NB4 (cell line): ENCODE measurements at places on chromosomes 12 and 14.

DNA sequence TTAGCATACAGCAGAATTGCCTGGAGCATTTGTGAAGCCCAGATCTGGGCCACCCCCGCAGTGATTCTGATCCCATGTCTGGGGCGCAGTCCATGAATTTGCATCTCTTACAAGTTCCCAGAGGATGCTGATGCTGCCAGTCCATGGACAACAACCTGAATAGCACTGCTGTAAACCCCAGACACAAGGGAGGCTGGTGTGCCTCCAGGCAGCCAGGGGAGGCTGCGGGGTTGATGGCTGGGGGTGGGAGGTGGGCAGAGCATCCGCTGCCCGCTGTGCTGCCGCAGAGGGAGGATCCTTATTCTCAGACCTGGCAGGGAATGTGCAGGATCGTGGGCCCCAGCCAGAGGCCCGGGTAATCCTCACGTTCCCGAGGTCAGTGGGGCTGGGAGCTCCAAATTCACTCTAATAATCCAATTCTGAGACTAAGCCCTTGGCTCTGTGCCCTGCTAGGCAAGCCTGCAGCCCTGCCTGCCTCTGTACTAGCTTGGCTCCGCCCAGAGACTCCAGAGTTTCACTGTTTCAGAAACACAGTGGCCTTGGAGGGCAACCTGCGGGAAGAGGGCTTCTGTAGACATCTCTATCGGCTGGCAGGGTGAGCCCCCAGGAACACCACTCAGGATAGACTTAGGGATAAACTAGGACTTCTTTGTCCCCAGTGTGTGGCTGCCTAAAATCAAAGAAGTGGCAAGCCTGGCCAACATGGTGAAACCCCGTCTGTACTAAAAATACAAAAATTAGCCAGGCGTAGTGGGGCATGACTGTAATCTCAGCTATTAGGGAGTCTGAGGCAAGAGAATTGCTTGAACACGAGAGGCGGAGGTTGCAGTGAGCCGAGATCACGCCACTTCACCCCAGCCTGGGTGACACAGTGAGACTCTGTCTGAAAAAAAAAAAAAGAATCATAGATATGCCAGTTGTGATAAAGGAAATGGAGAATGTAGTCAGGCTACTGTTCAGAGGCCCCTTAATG, 17.8 kb upstream of the MLEC start:
- no peak for DNase-seq

- no peak for DNase-seq
Observed at GRCh38 chr12:54569995-54570528, 18.4 kb downstream of the PPP1R1A start.

- no peak for DNase-seq
Observed at GRCh38 chr12:46438719-46439319, 66.2 kb upstream of the SLC38A2 start.

- DNase-seq: peak; percentile 98
Observed at GRCh38 chr14:20489093-20489994, 16.0 kb upstream of the RNASE10 start.

DNA sequence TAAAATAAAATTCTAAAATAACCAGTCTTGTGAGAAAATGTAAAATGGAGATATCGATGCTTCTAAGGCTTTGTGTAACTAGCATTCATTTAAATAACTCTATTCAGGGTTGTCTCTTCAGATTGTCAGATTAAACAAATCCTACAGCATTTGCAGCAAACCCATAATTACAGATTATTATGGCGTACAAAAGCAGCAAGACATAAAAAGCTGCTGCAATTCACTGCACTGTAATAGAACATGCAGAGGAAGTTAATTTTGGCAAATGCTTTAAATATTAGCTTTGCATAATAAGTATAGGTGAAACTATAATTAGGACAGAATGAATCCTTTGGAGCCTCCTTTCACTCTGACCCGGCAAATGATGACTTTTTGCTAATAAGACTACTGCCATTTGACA, 98.3 kb downstream of the INSM2 start:
- DNase-seq: no peak

- DNase-seq: no peak
Observed at GRCh38 chr14:80455031-80455430, 243.7 kb upstream of the DIO2 start.

- DNase-seq: peak; percentile 34
Observed at GRCh38 chr14:63544591-63545299, 1.6 kb upstream of the PPP2R5E start.

DNA sequence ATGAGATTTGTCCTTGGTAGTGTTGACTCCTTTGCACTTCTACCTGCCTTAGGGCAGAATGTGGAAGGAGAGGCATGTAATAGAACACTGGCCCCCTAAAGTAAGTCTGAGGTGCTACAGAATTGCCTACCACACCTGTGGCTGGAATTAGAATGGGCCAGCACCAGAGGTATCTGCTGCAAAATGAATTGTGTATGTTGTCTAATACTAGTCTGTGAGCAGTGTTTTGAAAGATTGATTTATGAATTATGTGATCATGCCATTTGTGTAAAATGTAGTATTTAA, 5.7 kb upstream of the STYX start:
- DNase-seq: no peak

GRCh38 chr14:70832561-70833305, 23.4 kb upstream of the MAP3K9 start:
- no peak for DNase-seq

DNA sequence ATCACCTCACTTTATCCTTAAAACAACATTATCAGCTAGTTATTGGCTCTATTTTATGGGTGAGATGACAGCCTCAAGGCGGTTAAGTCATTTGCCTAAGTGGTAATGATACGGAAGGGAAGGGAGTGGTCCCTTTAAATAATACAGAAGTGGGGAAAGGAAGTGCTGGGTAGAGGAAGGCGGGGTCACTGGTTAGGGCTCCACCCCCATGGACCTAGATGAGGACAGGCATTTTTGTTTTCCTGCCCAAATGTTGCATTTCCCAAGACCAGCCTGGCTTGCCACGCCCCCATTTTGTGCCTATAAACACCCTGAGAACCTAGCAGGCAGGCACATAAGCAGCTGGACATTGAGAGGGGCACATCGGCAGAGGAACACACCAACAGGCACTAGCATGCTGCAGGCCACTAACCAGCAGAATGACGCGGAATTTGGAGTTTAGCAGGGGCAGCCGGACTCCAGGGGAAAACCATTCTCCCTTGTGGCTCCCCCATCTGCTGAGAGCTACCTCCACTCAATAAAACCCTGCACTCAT, 100.9 kb downstream of the EPS8 start:
- peak; percentile 82 for DNase-seq

- peak; percentile 93 for DNase-seq
Observed at GRCh38 chr14:63642229-63642611, 549 bp upstream of the WDR89 start.

- no peak for DNase-seq
Observed at GRCh38 chr14:20306079-20306423, 300 bp upstream of the TTC5 start.

DNA sequence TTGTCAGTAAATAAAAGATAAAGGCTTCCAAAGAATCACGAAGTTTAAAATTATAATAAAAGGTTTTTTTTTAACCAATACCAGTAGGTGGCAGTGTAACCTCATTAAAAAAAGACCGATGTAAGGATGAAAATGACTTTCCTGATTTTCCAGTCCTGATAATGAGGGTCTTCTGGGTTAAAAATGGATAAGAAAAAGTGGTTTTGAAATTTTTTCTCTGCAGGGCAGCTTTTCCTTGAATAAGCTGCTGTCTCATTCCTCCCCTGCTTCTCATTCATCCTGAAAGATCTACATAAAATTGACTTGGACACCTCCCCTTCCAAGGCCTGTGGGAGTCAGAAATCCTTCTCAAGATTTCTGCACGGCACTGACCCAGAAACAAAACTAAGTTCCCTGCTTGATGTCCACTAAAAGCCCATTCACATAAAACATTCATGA, 58.9 kb upstream of the FBXO33 start:
- peak; percentile 38 for DNase-seq

DNA sequence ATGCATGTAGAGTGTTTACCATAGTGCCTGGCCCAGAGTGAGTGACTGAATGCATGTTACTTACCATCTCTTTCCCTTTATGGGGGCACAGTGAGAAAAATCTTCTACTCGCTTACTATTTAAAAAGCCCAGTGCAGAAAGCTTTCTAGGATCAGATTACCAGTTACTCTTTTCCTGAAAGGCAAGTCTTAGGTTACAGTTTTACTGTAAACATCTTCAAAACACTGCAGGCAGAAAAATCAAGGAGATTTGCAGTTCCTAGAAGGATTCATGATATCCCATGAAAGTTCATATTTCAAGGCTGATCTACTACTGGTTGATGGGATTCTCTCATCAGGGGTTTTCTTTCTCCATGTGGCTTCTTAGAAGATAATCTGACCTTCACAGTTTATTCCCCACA, 29.3 kb upstream of the DAAM1 start:
- DNase-seq: no peak

GRCh38 chr14:35374263-35374712, 30.3 kb downstream of the NFKBIA start:
- peak; percentile 81 for DNase-seq

GRCh38 chr14:39680777-39681176, 248.5 kb upstream of the FBXO33 start:
- DNase-seq: no peak

DNA sequence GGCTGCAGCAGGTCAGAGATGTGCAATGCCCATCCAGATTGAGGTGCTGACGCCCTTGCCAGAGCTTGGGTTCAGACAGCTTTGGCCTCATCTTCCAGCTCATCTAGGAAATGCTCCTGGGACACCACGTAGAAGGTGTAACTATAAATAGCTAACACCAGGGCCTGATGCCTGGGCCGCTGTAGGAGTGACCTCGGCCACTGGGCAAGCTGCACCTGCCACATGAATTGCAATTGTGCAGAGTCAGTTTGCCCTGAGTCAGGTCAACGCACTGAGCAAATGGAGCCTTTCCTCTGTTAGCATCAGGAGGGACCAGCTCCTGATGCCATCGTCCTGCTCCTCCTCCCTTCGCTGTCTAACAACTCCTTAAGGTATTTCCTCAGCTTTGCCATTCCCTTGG, 17.4 kb upstream of the DNM1L start:
- no peak for DNase-seq

DNA sequence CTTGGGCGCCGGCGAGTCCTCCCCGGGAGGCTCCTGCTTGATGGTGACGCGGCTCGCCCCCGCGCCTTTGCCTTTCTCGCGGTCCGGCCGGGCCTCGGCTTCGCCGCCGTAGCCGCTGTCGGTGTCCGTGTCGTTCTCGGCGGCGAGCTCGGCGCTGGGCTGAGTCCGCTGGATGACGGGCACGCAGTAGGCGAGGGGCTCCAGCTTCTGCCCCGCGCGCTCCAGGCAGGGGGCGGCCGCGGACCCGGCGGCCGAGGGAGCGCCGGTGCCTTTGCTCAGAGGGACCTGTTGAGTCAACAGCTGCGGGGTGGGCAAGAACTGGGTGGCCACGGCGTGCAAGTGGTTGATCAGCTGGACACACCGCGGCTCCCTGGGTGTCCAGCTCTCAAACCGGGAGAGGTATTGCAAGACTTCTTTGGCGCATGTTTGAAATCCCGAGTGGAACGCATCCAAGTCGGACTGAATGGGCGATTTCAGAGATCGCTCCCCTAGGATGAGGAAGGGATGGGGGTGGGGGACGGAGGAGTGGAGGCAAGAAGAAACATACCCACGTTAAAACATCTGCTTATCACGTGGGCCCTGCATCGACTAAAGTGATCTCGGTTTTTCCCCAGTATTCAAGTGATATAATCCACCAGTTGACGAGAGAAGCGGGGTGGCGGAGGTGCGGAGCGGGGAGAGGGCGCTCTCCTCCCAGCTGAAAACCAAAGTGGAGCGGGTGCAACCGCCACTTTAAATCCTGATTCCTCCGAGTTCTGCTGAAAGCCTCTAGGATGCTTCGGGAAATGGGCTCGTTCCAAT, 2.0 kb downstream of the BHLHE41 start:
- DNase-seq: peak; percentile 86

GRCh38 chr12:2118061-2118460, 65.3 kb downstream of the CACNA1C start:
- DNase-seq: peak; percentile 35

GRCh38 chr12:43882578-43883178, 46.8 kb downstream of the TMEM117 start:
- peak; percentile 74 for DNase-seq

GRCh38 chr12:94948232-94948810, 55.2 kb downstream of the NDUFA12 start:
- DNase-seq: peak; percentile 82

- DNase-seq: no peak
Observed at GRCh38 chr12:117718559-117718958, 250.2 kb downstream of the KSR2 start.

- DNase-seq: no peak
Observed at GRCh38 chr12:73181244-73181643, 909.1 kb downstream of the TRHDE start.

GRCh38 chr14:106530423-106531107, 1004.2 kb downstream of the TMEM121 start:
- peak; percentile 31 for DNase-seq

DNA sequence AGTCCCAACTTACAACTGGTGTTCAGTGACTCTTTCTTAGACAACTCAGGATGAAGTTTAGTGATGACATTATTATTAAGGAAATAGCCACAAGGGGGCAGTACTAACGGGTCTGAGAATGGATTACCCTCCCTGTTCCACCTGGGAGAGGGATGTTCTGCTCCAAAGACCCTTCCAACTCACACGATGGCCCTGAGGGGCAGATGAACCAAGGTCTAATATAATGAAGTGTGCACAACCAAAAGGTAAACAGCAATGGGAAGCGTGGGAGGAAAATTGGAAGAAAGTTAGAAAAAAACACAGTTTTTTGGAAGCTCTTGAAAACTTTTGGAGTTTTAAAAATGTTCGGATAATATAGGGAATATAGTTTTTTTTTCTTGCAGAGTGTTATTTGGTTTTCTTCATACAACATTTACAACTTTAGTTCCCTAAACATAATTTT, 24.0 kb downstream of the FGF6 start:
- DNase-seq: peak; percentile 68

DNA sequence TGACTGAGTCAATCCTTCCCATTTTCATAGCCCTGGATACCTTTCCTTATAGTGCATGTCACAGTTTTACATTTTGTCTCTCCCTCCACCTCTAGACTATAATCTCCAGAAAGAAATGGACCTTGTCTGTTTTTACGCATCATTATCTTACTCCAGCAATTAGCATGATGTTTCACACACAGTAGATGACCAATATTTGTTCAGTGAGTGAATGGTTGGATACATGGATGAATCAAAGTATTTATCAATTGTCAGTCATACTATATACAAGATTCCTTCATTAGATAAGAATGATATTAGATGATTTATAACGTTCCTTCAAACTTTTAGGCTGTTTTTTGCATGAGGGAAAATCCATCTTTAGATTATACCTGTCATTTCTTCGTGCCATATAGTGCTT, 61.1 kb downstream of the PTHLH start:
- DNase-seq: no peak

GRCh38 chr12:11884116-11884515, 186.6 kb upstream of the BCL2L14 start:
- DNase-seq: no peak
